Activated CD8-positive, alpha-beta memory T cell treated with anti-CD3 and anti-CD28 coated beads, Interleukin-2, amount 10 ng/mL, durations not matched to agents 7 days and 5 days (primary cell): ENCODE measurements at places on chromosomes 2 and 18. TPM values are rescaled to one million over a fixed set of nuclear protein-coding genes. Genes with fewer than 3 reads are reported as not detected.

DNA sequence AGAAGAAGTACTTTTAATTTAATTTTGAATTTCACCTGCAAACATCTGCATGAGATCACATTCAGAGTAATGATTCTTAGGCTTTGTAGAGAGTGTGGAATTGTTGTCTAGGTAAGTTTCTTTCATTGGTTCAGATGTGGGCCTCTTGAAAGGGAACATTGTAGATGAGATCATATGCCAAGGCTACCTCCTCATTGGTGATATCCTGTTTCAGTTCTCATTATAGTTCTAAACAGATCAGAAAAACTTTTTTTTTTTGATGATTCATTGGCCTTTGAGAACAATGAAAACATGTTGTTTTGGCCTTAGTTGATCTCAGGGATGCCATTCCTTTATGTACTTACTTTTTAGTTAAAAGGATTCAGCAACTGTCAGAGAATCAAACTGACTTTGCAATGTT, 44.5 kb downstream of the EML6 start:
- no peak for DNase-seq

GRCh38 chr2:106201661-106202060, 7.6 kb upstream of the UXS1 start:
- DNase-seq, result no peak

DNA sequence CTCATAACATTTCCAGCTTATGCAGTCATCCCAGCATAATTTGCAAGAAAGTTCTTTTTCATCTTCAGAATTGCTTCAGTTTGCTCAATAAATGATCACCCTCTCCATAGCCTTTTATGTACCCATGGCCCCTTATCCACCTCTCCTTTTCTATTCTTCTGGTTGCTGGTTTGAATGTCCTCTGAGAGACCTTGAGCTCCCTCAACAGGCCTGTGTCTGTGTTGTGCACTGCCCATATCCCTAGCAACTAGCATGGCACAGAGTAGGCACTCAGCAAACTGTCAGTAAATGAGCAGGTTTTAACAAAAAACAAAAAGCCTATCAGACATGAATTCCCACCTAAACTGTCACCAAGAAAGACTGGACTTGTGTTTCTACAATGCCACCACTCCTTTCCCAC, 160.5 kb downstream of the AKAIN1 start:
- DNase-seq, result no peak

GALNT14 gene
- total RNA-seq, result 0.42 TPM

GRCh38 chr2:68771211-68771751, 36.7 kb downstream of the ARHGAP25 start:
- no peak for DNase-seq

TGFA gene
- not detected for total RNA-seq

- DNase-seq, result no peak
Measured at GRCh38 chr2:157337978-157338377, 12.4 kb upstream of the ERMN start.

DNA sequence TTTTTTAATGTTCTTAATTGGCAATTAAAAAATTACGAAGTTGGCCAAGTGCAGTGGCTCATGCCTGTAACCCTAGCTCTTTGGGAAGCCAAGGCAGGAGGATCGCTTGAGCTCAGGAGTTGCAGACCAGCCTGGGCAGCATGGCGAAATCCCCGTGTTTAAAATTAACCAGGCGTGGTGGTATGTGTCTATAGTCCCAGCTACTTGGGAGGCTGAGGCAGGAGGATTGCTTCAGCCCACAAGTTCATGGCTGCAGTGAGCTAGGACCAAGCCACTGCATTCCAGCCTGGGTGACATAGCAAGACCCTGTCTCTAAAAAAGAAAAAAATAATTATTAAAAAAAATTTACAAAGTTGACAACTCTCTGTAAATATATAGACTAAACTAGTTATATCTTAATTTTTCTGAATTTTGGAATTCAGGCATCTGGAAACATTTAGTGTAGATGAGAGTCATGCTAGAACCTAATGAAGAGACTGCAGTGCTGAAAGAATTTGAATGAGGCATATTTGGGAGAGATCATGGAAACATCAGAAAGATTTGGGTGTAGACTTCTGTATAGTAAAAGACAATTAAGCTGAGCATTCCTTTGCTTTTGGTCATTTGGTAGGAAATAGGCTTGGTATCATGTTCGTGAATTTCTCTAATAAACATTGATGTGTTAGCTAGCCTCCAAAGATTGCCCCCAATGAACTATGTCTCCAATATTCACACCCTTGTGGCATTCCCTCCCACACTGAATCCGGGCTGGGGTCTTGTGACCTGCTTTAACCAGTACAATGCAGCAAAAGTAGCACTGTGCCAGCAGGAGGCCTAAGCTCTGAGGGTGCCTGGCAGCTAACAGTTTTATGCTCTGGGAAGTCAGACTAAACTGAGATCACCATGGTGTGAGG, 4.2 kb upstream of the ROCK1 start:
- DNase-seq, result no peak

IL18R1 gene
- total RNA-seq, result 19.8 TPM

PIEZO2 gene
- total RNA-seq, result not detected
